Activated CD4-positive, alpha-beta T cell treated with anti-CD3 and anti-CD28 coated beads, Interleukin-2, amount 50 U/mL, for 1 hour (primary cell): ENCODE measurements at places on chromosomes 2 and 18.

DNA sequence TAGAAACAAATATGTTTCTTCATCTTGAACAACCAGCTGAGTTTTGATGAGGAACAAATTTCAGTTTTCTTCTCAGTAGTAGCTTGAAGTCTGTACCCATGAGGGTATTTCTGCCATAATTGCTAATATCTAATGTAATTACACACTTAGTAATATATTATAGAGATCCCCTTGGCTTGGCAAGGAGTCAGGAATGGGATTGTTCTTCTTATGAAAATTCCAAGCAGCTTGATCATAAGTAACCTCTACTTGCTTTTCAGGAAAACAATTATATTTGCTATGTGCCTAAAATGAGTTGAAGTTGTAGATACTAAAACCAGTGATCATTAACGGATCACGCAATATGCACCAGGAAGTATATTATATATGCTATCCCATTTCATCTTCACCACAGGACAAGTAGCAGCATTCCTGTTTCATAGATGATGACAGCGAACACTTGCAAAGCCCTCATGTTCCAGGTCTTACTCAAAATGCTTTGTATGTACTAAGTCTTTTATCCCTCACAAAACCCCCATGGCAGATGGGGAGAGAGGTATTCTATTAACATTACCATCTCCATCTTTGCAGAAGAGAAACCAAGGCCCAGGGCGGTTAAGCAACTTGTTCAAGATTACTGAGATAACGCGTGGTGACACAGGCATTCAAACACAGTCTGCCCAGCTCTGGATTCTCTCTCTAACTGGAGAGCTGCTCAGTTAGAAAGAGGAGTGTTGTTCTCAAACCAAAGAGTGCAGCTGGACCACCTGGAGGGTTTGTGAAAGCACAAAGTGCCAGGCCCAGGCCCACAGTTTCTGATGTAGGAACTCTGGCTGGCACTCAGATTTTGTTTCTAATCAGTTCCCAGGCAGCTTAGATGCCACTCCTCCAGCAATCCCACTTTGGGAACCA, 21.8 kb upstream of the RGPD4 start:
- DNase-seq = no peak

DNA sequence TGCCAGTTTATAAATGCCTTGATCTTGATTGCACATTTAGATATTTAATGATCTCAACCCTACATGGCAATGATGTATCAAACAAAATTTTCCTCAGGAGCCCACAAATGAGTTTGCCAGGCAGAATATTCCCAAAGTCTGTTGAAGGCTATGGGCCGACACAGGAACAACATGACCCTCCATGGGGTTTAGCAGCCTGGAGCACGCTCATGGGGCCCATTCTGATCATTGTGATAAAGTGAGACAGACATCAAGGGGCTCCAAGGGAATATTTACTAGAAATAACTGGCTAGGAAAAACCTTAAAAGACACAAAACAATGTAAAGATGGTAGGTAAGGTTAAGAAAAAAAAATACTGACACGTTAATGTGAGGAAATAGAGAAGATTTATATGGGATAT, 485.4 kb downstream of the PLCL1 start:
- DNase-seq = no peak

DNA sequence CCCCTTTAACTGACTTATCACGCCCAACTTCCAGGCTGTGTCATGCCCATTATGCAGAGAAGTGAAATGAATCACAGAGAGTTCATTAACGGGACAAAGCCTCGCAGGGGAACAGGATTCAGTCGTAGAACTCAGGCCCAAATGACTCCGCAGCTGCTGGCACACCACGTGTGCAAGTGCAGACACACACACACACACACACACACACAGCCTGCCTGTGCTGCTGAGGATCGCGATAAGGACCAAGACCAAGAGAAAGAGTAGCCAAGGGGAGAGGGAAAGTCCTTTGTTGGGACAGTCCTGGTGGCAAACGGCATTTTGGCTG, 90.0 kb upstream of the TAF1B start:
- peak; percentile 47 for DNase-seq

DNA sequence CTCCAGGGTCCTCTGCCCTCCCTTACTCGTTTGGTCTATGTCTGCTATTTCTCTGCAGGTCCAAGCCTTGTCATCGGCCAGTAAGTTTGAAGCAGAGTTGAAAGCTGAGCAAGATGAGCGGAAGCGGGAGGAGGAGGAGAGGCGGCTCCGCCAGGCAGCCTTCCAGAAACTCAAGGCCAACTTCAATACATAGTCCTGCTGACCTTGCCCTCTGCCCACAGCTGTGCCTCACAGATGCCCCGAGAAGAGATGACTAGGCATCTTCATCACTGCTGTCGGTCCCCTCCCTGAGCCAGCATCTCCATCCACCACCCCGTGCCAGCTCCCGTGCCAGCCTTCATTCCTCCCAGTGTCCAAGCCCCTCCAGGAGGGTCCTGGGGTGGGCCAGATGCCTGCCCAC, 15.6 kb upstream of the GIGYF2 start:
- no peak for DNase-seq

GRCh38 chr2:99851089-99851488, 291.3 kb downstream of the AFF3 start:
- no peak for DNase-seq

- no peak for DNase-seq
Observed at GRCh38 chr2:239114616-239115265, 266.9 kb downstream of the TWIST2 start.

DNA sequence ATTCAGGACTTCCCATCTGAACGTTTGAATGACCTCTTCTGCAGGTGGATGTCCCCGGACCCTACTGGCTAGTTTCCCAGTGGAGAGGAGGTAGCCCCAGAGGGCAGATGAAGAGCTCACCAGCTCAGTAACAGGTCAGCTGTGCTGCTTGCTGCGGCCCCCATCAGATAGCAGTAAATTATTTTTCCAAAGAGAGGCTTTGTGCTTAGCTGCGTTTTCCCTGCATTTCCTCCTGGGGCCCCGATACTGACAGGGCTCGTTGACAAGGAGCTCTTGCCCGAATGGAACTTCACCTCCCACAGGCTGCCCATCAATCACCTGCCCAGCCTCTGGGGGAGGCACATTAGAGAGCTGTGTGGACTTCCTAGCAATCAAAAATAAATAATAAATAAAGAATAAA, 185.8 kb downstream of the DOK6 start:
- no peak for DNase-seq

DNA sequence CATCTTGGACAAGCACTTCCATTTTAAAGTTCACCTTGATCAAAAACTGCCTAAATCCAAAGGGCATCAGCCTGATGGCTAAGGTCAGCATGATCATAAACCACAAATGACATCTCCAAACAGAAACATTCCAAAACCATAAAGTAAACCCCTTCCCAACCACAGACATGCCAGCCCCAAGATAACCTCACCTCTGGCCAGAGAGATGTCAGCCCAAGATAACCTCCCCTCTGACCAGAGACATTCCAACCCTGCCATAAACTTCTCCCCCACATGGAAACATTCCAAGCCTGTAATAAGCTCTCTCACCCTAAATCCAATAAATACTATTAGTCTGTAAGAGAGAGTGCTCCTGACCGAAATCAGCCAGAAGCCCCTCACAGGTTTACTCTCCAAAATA, 18.6 kb upstream of the MARCO start:
- no peak for DNase-seq

DNA sequence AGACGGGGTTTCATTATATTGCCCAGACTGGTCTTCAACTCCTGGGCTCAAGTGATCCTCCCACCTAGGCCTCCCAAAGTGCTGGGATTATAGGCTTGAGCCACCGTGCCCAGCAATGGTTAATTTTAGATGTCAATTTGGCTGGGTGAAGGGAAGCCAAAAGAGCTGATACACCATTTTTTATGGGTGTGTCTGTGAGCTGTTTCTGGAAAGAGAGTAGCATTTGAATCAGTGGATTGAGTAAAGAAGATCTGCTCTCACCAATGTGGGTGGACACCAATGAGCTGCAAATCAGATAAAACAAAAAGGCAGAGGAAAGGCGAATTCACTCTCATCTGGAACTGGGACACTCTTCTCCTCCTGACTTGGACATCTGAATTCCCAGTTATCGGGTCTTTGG, 16.1 kb upstream of the TAF4B start:
- DNase-seq = no peak

DNA sequence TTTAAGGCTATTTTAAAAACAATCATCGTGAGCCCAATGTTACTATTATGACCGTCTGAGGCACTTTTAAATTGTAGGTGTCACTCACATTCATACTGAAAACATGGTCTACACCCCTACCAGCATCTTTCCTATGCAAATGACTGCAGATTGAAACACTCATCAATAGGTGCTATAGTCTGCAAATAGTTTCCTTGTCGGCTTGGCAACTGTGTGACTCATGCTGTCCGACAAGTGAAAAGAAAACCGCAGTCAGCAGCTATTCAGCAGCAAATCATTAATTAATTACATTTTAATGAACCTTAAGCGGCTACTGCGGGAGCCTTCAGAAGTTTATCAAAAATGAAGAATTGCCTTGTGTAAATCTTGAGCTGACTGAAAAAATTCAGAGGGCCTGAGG, 134.4 kb downstream of the FIGN start:
- DNase-seq = no peak

- no peak for DNase-seq
Observed at GRCh38 chr18:24736662-24737330, 276.4 kb downstream of the HRH4 start.

DNA sequence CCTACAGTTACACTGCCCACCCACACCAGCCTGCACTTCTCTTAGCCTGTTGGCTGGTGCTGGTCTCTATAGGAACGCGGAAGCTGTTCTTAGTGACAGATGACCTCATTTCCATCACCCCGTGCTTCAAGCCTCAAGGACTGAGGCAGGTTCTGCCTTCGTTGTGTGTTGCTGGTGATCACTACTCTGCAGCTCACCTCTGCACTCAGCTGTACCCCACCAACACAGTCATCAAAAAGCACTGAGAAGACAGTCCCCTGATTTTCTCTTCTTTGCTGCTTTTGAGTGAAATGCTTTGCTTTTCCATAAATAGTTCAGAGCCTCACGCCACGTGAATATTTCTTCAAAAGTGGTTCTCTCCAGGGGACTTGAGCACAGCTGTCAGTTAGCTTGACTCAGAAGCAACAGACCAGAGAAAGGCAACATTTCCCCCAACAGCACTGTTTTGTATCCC, 225.7 kb upstream of the CCDC150 start:
- no peak for DNase-seq

GRCh38 chr2:116489292-116489691, 1325.2 kb upstream of the DDX18 start:
- DNase-seq = no peak

- no peak for DNase-seq
Observed at GRCh38 chr2:226999661-227000060, 163.8 kb downstream of the RHBDD1 start.

DNA sequence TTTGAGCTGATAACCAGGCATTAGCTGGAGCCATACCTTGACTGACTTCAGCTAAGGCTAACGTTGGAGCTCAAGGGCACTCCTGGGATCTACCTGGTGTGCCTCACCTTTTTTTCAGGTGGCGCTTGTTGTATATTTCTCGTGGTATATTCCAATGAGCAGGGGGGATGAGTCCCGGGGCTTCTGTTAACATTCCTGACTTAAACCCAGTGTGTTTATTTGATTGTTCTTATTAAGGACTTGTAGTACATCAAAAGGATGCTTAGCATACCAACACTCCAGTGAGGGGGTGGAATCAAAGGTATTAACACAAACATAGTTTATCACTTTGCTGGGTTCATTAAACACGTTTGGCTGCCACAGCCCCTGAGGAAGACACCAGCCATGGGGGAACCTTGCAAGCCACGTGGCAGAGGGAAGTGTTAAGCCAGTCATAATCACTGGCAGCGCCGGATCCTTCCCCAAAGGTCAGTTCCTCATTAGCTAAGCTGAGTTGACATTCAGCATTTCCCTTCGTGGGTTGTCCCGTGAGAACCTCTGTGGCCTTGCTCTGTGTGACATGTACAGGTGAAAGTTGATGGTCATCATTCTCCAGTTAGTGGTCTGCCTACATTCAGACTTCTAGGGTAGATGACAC, 119.5 kb upstream of the MCFD2 start:
- DNase-seq = no peak

DNA sequence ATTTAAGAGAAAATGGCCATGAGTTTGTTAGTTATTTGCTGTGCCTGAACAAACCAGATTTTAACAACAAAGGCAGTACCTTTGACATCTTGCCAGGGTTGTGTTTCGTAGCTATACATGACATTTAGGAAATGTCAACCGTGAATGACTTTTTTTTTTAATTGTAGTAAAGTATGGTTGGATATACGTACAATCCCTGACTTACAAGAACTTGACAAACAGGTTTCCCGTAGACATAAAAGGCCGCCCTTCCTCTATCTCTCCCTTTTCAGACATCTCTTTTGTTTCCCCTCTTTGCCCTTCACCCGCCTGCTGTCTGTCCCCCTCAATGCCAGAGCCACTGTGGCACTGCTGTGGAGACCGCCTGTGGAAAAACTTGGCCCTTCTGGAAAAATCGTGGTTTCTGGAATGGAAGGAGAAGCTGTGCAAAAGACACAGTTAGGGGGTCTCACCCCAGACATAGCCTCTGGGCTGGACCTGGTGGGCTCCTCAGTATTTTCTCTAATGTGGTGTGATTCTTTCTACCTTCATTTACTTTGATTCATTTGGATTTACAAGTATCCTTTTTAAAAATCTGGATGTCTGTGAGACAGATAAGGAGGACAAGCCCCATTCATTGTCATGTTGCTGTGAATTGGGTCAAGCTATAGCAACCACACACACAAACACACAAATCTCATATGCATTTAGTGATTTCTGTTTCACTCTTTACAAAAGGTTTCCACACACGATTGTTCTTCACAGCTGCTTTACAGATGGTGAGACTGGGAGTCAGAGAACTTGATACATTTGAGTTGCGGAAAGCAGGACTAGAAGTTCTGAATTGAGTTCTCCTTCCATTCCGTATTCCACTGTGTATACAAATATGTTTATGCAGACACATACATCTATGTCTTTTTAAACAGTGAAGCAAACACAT, 48.6 kb downstream of the SPATS2L start:
- no peak for DNase-seq

DNA sequence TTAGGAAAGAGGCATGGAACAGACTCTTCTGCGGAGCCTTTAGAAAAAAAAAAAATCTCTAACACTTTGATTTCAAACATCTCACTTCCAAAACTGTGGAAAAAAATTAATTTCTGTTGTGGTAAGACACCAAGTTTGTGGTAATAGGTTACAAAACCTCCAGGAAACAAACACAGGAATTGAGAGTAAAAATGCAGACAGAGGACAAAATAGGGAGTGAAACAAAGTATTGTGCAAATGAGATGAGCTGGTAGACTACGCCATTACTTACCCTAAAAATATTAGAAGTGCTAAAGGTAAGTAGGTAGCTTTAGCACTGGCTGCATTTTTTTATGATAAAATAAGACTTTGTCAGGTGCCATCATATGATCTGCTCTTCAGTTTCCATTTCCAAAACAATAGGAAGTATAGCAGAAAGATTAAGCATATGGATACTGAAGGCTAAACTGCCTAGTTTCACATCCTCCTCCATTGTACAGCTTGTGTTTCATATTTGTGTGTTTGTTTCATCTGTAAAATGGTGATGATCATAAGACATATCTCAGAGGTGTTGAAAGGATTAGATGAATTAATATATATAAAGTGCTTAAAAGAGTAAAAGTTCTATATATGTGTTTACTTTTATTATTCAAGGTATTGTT, 309.2 kb downstream of the NR4A2 start:
- no peak for DNase-seq
